Activated CD8-positive, alpha-beta memory T cell treated with anti-CD3 and anti-CD28 coated beads, Interleukin-2, amount 10 ng/mL, durations not matched to agents 7 days and 5 days (primary cell): ENCODE measurements at places on chromosomes 3 and 15.

GRCh38 chr3:58563386-58564035 lies 13.7 kb downstream of the FAM107A start:
- no peak for DNase-seq

GRCh38 chr3:55609230-55609827 lies 122.2 kb upstream of the WNT5A start:
- no peak for DNase-seq

- no peak for DNase-seq
Measured at GRCh38 chr15:25022233-25022632, 67.4 kb downstream of the SNRPN start.

- no peak for DNase-seq
Measured at GRCh38 chr3:97438131-97438530, 326.4 kb upstream of the ARL6 start.

DNA sequence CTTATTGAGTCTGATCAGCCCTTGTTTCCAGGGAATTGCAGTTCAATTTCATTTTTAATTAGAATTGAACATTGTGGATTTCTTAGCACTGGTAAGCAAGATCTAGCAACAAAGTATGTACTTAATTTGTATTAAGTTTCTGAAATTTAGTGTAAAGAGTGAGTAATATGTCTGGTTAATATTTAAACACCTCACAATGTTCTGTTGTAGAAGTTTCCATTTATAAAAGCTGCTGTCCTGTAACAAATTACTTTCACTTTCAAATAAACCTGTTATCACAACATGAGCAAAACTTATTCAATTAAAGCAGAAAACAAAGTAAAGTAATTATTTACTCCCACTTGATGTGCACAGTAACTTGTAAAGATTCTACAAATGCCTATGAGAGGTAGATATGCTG lies 448.5 kb downstream of the NAALADL2 start:
- DNase-seq = no peak

DNA sequence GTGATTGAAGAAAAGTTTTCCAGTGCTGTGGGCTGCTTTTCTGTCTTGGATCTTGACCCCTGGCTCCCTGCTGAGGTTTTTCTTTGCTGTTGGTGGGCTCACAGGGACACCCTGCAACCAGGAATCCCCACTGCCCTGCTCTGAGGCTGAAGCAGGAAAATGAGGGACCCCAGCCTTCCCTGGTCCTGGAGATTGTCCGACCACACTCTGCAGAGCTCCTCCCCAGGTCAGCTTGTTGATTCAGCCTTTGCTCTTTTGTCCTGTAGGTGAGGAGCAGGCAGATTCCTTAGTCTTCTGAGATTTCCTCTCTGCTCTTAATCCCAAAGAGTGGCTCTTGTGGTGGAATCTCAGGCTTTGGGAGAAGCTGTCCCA lies 194.5 kb downstream of the RPLP1 start:
- peak; percentile 3 for DNase-seq

DNA sequence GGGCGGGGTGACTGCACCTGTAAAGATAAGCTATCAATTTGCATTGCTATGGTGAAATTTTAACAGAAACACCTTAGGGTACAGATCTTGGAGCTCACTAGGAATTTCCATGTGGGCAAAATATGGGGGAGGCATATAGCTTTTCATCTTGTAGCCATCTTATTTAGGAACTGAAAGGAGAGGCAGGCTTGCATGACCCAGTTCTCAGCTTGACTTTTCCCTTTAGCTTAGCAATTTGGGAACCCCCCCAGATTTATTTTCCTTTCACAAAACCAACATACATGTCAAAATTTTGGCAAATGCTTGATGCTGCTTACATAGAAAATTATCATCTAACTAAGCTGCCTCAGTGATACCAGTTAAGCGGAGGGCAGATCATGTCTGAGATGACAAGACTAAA lies 55.0 kb upstream of the EIF1B start:
- DNase-seq = no peak

GRCh38 chr3:123535580-123535979 lies 49.3 kb downstream of the HACD2 start:
- DNase-seq = no peak

DNA sequence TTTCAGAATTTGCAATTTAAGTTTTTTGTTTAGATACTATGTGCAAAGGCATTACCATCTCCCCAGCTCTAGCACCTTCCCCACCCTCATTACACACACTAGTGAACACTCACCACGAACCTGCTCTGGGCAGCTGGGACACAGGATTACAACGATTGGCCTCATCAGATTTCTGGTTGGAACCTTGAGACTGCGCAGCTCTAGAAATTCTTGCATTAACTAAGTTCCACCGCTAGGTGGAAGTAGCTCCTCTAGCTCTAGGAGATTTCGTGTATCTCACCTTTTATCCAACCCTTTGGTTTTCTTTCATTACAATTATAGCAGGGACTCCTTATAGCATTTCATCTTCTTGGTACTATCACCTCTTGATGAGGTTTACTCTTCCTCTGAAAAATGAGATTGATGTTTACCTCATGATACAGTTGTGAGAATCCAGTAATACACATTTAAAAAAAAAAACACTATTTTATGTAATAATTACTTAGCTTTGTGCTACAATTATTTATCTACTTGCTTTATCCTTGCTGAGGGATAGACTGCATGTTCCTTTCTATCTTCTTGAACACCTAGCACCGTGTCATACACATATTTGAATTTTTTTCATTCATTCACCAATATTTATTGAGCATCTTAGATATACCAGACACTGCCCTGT lies 28.7 kb upstream of the PLOD2 start:
- no peak for DNase-seq

- DNase-seq = no peak
Measured at GRCh38 chr3:176430244-176431037, 766.8 kb downstream of the TBL1XR1 start.
